Liver (tissue), 10 donors: ENCODE measurements at places on chromosomes 4 and X.

DNA sequence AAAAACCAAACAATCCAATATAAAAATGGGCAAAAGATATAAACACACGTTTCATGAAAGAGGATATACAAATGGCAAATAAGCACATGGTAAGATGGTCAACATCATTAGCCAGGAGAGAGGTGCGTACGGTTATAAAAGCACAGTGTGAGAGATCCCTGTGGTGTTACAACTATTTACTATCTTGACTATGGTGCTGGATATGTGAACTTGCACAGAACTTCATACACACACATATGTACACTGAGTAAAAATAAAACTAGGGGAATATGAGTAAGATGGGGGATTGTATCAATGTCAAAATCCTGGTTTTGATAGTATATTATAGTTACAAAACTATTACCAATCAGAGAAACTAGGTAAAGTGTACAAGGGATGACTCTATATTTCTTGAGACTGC lies 8.4 kb downstream of the FBXO8 start:
- DNase-seq, result no peak

DNA sequence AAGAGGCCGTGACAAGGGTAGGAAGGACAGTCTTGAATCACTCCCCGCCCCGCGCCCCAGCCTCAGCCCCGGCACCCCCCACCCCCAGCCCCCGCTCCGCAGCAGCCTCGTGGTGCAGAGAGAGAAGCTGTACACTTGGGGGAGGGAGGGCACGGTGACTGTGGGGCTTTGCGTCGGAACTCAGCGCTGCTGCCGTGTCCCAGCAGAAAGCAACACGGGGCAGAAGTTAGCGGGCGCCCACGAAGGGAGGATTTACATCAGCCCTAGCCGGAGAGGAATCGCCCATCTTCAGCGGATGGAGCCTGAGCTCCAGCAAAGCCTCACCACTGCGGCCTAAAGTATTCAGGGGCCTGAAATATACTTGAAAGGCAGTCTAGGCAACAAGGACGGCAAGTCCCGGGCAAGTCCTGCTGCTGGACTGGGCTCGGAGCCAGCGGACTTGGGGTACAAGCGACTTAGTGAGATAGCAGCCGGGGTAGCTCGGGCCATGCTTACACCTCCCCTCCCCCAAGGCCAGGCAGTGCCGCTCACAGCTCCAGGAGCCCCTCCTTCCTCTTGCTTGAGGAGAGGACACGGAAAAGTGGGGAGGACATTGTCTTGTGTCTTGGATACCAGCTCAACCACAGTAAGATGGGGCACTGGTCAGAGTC lies 18.5 kb upstream of the OPN1LW start:
- no peak for DNase-seq

- DNase-seq, result no peak
Observed at GRCh38 chr4:47287735-47288134, 175.8 kb downstream of the COMMD8 start.

DNA sequence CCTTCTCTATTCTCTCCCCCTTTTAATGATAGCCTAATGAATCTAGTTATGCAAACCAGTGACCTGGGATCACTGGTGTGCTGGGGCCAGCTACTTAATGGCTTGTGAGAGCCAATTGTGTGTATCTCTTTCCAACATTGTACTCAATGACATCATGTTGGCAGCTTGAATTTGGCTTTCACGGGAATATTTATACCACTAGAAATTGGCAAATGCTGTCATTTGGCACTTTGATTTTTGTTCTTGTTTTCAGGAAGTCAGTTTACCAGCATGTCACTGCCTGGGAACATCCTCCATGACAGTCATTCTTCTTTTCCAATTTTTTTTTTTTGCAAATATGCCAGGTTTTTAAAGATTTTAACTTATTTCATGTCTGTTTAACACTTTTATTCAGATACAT lies 1685.3 kb downstream of the STIM2 start:
- DNase-seq, result no peak

- DNase-seq, result no peak
Observed at GRCh38 chr4:65066106-65066505, 604.2 kb downstream of the EPHA5 start.

DNA sequence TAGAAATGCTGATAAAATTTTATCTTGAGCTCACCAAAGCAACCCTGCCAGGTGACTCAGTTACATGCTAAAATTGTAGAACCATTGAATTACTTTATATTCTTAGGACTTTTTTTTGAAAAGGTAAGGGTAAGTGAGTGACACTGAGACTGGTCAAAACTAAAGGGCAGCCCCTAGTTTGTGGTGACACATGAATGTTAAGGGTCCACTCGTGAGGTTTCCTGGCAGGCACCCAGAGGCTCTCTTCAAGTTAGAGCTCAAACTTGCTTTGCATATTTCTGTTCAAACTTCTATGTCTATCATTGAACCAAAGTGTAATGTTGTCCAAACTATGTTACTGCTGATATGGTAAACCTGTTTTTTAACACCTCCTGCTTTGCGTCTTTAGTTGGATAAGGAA lies 30.5 kb downstream of the TMPRSS11D start:
- no peak for DNase-seq

DNA sequence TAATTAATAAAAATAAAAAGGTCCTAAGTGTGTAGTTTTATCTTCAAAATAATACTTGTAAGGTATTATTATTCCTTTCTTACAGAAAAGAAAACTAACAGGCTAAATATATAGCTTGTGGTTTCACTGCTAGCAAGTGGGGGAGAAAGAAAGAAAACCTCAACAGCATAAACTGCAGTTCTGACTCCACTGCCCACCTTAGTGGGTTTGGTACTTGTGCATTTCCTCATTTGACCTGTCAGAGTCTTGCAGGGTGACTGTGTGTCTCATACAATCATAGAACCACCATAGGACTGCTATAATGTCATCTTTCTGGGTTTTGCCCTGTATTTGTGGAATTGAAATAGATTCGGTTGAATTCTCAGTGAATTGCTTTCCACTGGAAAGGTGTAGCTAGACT lies 94.7 kb upstream of the PUDP start:
- no peak for DNase-seq

DNA sequence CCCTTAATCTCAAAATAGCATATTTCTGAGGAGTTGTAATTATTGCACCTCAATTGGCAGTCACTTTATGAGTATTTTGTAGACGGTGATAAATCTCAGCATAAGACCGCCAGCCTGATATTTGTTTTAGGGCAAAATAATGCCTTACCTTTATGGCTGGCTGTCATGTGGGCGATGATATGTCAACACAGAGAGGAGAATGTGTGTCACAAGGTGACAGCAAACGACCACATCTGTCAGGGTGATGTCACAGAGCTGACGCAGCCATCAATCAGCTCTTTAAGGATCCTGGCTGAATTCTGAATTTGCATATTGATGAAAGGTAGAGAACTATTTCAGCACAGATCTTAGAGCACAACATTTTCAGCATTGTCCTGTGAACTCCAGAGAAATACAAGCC lies 209.7 kb downstream of the CEP135 start:
- DNase-seq, result no peak

DNA sequence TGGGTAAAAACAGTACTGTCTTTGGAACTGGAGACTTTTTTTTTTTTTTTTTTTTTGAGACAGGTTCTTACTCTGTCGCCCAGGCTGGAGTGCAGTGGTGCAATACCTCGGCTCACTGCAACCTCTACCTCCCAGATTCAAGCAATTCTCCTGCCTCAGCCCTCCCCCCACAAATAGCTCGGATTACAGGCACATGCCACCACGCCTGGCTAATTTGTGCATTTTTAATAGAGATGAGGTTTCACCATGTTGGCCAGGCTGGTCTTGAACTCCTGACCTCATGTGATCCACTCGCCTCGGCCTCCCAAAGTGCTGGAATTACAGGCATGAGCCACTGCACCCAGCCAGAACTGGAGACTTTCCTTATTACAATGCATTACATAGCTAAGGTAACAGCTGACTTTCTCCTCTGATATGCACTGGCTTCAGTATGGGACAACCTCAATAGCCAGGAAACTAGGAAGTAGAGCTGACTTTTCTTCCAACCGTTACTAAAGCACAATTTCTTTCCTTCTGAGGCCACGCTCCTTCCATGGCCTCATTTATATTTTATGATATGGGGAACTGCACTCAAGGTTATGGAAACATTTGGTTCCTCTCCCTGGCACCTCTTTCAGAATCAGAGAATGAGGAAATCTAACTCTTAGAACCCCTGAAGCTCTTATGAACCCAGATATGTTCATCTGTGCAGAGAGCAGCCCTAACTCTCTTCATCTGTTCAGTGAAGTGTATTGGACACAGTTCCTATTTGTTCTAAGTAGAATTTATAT lies 53.5 kb upstream of the FAM9B start:
- DNase-seq, result no peak
